ENCODE measurements at places on chromosomes 2 and 18.

GRCh38 chr2:79446313-79446712 is 66.5 kb upstream of the CTNNA2 start:
- DNase-seq: no peak

DNA sequence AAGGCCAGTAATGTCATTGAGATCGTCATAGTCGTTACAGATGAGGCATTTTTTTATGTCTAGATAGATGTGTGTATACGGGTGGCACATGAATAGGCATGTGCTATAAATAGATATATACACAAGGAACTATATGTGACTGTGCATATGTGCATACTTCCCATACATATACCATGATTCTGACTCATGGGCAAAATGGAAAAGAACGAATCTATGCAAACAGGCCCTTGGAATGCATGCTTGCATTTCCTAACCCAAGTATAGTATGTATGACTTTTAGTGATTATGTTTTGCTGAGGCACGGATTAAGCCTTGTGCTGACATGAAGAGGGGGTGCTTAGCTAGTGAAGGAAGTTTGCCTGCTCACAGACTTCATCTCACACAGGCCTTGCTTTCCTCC is 111.7 kb downstream of the BCL11A start:
- DNase-seq: no peak

DNA sequence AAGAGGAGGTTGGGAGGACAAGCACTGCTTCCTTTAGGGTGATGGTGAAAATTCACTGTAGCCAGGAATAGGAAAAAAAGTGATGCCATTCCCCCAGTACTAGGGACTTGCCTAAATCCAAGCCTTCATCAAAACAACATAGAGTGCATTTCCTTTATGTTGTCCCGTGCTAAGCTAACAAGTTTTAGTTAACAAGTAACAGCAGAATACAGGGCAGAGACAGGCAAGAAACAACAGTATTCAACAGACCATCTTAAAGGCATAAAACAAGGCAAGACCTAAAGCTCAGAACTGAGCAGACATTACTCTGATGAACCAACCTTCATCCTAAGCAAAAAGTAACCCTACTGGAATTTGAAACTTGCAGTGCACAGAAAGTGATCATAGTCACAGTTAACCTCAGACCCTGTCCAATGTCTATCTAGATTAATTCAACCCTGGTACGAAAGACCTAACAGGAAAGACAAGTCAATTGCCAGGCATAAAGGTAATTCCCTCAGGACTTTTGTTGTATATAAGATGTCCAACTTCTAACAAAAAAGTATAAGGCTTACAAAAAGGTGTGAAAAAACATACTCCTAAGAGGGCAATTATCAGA is 34.4 kb upstream of the GALNT1 start:
- DNase-seq: no peak

DNA sequence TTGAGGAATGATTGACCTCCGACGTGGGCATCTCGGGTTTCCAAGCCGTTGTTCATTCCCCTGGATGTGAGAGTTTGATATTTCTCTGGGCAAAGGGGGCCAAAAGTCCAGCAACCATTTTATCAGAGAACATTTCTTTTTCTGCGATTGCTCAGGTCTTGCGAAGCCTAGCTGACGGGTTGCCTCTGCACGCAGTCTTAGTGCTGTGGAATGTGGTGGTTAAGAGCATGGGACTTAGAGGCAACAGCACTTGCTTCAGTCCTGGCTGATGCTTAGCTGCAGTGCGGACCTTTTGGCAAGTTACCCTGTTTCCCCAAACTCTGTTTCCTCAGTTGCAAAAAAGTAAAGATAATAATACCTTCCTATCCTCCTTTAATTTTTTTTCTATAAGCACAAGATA is 45.0 kb downstream of the FAP start:
- DNase-seq: no peak

DNA sequence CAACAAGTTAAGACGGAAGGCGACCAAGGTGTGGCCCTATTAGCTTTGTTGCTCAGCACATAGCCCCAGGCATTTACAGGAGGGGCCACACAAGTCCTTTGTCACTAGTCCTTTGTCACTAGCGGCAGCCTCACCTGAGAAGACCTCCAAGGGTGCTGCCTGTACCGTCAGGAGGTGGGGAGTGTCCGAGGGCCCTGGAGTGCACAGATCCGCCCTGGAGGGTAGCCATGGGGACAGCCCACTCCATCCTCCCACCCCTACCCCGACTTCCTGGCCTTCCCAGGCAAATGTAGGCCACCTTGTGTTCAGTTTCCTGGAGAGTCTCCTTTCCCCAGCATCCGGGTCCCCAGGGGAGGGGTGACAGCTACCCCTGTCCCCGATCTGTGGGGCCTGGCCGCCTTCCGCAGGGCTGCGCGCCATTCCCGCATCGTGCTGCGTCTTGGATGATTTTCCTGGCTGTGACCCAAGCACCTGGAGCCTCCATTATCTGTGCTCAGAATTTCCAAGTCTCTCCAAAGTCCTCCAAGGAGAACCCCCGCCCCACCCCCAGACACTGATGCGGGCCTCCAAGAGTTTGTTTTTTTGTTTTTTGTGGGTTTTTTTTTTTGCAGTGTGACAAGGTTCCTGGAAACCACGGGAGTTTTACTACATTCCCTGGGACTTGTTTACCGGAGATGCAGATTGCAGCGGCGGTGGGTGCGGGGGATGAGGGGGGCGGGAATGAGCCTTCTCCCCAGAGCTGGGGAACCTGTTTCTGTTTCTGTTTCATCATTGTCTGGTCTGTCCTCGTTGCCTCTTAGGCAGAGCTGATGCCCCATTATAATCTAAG is 28.6 kb downstream of the TEX44 start:
- peak; percentile 19 for DNase-seq

DNA sequence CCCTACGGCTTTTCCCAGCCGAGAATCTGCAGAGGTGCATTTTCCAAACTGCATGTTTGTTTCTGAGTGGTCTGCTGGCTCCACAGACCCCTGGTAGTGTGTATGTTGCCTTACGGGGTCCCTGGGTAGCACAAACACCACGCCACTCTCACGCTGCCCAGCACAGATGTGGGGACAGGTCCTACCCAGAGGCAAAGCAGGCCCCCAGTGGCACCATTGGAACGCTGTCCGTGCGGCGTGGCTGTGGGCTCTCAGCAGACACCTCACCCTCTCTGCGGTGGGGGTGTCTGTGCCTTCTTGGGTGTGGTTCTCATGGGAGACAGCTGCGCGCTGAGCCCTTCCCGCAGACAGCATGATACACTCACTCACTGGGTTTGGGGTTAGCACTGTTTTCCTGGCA is 137.4 kb downstream of the NFATC1 start:
- no peak for DNase-seq

DNA sequence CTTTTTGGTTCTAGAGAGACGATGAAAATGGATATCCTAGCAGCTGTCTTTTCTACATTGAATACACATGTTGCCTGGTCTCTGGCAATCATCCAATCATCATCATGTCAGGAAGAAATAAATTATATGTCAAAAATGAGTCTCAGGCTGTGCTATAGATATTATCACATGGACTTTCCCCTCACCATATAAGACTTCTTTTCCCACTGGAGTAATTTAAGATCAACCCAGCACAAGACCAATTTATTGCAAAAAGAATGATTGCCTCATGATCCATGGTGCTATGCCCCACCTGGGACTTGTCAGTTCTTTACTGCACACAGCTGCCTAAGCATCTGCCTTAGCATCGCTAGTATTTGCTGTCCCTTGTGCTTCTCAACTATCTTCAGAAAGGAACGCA is 783.7 kb upstream of the TMEFF2 start:
- no peak for DNase-seq

DNA sequence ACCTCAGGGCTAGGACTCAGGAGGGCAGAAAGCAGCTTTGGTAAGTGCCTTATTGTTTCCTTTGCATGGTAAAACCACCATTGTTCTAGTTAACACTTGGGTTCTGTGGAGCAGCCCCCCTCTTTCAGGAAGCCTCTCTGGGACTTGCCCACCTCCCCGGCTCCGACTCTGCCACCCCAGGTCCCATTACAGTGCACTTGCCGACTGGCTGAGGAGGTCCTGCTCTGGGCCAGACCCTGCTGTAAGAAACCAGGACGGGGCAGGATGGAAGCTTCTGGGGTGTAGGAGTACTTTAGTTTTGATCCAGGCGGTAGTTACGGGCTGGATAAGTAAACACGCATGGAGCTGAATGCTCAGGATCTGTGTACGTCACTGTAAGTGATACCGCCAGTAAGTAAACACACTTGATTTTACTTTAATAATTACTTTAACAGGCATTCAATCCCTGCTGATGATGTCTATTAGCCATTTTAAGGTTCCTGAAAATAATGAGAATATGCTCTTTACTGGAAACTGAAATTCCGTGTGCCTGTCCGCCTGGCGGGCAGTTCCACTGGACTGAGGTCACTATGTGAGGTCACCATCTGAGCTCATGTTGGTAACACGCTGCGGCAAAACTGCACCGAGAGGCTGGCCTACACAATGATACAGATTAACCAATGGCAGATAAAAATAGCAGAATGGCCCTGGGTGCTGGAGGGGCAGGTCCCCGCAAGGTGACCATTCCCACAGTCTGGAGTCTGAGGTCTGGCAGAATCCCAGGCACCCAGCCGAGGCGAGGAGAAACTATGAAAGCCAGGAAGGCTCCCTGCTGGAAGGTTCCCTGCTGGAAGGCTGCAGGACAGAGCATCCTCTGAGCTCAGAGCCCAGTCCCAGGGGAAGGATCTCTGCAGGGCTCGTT is 25.2 kb downstream of the HS1BP3 start:
- no peak for DNase-seq

GRCh38 chr2:97714950-97715652 is 1.7 kb downstream of the ZAP70 start:
- no peak for DNase-seq

DNA sequence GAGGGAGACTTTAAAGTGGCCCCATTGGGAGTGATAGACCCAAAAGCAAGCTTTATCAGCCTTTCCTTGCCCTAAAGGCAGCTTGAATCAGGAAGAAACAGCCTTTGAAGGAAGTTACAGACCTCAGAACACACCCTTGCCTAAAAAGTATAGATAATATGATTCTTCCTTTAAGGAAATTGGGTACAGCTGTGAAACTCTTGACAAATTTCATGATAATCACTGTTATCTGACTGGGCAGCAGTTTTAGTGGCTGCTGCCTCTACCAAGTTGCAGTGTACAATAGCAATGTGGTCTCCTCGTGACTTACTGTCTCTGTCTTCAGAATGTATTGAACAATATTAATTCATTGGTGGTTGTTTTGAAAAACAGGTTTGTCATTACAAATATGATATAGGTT is 16.7 kb downstream of the HOXD1 start:
- no peak for DNase-seq

DNA sequence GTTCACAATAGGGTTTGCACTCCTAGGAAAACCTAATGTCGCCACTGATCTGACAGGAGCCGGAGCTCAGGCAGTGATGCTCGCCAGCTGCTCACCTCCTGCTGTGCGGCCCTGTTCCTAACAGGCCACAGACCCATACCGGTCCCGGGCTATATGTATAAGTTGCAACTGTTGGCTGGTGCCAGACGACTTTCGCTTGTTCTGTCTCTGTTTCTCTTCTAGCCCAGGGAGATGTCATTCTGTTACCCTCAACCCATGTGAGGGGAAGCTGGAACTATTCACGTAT is 170.3 kb downstream of the BCL2 start:
- DNase-seq: no peak

- DNase-seq: no peak
Measured at GRCh38 chr2:22769497-22769896, 615.5 kb upstream of the KLHL29 start.

- no peak for DNase-seq
Measured at GRCh38 chr2:232250246-232251175, 128.0 kb upstream of the ALPP start.

GRCh38 chr2:67471681-67472080 is 74.5 kb downstream of the ETAA1 start:
- DNase-seq: no peak

DNA sequence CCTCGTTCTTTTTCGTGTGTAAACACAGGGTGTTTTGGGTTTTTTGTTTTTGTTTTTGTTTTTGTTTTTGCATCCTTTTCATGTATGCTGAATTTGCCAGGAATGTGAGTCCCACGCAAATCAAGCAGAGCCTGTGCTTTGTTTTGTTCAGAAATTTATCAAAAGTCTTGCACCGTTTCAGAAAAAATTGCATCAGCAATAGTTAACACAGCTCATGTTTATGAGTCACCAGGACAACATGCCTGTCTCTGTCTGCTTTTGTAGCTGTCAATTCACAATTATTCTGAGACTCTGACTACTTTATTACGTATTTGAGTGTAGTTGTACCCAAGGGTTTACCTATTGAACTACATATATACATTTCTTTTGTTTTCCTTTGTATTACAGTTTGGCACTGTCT is 38.3 kb downstream of the MRPL44 start:
- peak; percentile 53 for DNase-seq

DNA sequence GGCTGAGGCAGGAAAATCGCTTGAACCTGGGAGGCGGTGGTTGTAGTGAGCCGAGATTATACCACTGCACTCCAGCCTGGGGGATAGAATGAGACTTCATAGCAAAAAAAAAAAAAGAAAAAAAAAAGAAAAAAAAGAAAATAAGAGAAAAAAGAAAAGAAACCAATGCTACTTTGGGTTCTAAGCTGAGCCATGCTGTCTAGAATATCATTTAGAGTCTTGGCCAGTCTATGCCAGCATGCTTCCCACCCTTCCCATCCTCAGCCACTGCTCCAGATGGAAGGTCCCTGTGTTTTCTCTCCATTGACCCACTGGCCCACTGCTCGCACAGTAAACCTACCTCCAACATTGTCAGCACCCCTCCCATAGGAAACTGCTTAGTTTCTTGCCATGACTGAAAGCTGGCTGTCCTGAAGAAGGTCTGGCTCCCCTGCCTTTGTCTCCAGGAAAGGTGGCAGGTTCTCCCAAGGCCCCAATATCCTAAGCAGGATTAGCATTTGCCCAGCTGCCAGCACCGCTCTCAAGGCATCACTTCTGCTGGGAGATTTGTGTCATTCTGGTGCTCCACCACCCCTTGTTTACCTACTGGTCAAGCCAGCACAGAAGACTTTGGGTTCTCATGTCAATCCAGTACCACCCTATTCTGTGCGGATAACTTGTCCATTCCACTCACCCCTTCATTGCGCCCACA is 47.3 kb upstream of the PAPOLG start:
- DNase-seq: no peak

DNA sequence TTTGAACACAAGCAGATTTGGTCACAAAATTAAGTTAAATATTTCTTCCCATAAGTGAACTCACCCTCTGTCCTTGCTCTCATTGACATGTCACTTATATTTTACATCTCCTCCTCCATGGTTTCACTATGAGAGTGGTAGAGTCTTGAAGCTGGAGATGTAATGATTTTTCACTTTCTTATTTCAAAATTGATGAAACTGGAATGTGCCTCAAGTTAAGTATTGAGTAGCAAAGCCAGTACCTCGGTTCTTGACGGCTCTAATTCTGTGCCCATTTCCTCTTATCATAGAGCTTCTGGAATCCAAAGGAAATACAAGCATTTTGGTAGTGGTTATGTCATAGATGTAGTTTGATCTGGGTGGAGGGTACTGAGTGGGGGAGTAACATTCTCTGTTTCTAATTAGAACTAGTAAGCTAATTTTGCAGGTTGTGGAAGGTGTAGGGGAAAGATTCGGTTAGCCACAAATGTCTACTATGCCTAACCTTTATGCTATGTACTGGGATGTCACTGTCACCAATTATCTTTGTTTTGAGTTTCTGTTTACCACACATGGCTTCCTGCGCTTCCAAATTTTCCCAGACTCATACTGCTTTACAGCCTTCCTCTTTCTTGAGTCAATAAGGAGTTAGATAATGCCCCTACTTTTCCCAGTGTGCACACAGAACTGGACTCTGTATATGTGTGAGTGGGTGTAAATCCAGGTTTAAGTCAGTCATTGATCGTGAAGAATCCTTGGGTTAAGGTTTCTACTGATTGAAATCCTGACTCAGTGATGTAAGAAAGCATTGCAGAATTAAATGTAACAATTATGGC is 96.8 kb downstream of the DIS3L2 start:
- DNase-seq: no peak
